ENCODE measurements at places on chromosomes 5 and 9.

GRCh38 chr5:93359960-93360305 lies 221.1 kb downstream of the NR2F1-AS1 start:
- DNase-seq, result no peak

GRCh38 chr5:95861864-95862561 lies 39.5 kb upstream of the GLRX start:
- DNase-seq, result no peak

DNA sequence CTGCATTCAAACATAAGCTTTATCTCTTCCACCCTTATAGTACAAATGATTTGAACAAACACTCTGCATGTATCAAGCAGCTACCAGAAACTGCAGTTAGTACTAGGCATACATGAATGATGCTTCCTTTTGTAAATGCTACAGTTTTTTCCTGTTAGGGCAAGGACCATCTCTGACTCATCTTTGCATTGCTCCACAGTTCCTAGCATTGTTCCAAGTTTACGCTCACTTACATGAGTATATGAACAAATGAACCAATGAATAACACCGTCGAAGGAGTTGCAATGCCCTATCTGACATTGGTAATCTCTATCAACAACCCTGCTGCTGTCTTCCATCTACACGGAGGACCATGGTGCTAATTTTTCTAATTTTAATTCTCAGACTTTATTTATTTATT lies 2.1 kb upstream of the ALDH7A1 start:
- no peak for DNase-seq

DNA sequence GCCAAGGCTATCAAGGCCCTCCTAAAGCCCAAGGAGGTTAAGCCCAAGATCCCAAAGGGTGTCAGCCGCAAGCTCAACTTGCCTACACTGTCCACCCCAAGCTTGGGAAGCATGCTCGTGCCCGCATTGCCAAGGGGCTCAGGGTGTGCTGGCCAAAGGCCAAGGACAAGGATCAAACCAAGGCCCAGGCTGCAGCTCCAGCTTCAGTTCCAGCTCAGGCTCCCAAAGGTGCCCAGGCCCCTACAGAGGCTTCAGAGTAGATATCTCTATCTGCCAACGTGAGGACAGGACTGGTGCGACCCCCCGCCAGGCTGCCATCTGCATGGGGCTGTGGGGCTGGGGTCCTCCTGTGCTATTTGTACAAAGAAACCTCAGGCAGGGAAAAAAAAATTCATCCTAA lies 3.3 kb downstream of the HOMER1 start:
- DNase-seq, result no peak

GRCh38 chr5:55429613-55430253 lies 105.0 kb downstream of the PLPP1 start:
- DNase-seq, result no peak

- DNase-seq, result no peak
These were observed 4.5 kb upstream of the GMCL2 start for GRCh38 chr5:178191661-178192060.

DNA sequence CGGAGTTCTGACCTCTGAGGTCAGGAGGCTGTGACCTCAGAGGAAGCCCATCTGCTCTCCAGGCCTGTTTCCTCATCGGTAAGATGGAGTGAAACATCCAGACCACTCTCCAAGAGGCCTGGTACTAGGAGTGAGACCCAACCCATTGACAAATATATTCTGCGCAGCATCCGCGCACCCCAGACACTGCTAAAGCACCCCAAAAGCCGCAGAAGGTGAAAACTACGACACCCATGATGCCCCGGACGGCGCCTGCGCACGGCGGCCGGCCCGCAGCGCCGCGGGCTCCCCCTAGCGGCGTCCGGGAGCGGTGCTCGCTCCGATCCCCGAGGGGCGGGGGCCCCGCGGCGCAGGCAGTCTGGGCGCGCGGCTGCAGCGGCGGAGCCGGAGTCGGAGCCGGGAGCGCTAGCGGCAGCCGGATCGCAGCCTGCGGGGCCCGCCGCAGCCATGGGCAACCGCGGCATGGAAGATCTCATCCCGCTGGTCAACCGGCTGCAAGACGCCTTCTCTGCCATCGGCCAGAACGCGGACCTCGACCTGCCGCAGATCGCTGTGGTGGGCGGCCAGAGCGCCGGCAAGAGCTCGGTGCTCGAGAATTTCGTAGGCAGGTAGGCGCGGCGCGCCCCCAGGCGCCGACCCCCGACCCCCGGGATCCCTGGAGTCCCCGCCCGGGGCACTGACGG lies at the start of gene DNM1:
Gene DNM1, plus strand, starts transcription at position 356 of the 683 bp plus-strand sequence. Its CDS starts 92 bp downstream, at position 448.
- peak; percentile 68 for DNase-seq

- no peak for DNase-seq
These were observed 40.6 kb downstream of the FAM219A start for GRCh38 chr9:34417734-34418133.

DNA sequence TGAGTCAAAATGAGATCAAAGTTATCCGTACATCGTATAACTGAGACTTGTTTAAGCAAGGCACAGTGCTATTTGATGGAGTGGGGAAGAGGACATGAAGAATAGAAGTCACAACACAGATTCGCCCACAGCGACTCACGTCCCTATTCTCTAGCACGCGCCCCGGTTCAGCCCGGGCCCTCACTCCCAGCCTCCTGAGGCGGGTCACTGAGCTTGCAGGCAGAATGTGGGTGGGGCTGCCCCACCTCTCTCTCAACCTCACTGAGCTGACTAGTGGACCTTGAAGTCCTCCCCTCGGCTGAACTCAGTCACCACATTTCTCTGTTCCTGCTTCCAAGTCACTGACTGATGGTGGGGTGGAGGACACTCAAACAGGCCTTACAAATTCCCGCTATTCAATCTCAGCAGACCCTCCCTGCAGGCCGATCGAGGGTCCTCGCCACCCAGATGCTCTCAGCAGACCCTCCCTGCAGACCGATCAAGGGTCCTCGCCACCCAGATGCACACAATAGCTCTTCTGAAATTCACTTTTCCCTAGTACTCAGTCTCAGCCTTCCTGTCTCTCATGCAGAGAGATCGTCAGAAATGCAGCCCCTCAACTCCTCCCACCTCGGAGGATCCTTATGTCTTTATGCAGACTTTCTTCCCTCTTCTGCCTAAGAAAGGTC lies 12.9 kb downstream of the GLDC start:
- DNase-seq, result no peak

DNA sequence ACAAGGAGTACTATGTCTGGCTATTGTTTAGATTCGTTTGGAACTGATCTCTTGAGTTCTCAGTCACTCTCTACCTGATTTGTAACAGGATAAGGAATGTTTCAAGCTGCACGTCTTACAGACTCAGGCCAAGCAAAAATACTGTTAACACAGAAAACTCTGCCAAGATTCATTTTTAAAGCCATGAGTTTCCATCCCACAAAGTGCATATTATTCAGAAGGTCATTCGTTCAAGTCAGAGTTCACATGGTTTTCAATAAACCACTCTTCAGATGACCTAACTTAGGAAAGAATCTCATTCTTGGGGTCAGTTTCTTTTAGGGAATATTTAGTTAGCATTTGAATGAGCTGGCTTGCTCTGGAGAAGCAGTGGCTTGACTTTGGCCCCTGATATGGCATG lies 49.3 kb downstream of the F2R start:
- no peak for DNase-seq

GRCh38 chr9:70043689-70044489 lies at the start of gene MAMDC2:
TSS of gene MAMDC2 (plus strand) at chr9:70043848. CDS start at chr9:70044198, 350 bp downstream.
- DNase-seq, result no peak

- no peak for DNase-seq
These were observed 487.2 kb upstream of the NUDT12 start for GRCh38 chr5:104049752-104050151.

- no peak for DNase-seq
These were observed 92.1 kb downstream of the NR3C1 start for GRCh38 chr5:143311428-143311827.

- DNase-seq, result no peak
These were observed 48.2 kb downstream of the OTP start for GRCh38 chr5:77590347-77590746.

DNA sequence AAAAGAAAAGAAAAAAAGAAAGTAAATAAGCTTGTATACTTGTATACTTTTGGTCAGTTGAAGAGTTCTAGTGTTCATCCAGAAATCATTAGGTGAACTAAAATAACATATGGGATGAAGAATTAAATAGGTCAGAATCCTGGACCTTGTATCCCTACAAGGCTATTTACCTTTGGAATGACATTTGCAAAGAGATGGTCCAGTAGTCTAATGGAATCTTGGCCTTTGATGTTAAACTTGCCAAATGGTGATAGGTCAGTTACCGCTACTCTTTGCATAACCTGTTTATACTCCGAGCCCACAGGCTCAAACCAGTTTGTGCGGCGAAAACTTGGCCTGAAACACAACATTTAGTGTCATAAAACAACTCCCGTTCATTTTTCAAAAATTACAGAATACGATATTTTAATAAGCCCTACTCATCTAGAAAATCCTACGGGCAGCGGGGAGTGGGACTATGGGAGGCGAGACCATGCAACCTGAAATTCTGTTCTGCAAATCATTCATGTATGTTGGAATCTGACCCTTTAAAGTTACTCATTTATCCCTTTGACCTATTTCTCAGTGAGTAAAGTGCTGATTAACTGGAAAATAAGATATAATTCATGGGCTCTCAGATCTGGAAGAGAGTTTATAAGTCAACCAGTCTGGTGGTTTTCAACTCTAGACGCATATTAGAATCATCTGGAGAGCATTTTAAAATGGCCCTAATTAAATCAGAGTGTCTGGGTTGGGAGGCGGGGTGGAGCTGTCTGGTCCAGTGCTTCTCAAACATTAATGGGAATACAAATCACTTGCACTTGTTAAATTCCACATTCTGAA lies 38.6 kb downstream of the DMGDH start:
- no peak for DNase-seq

DNA sequence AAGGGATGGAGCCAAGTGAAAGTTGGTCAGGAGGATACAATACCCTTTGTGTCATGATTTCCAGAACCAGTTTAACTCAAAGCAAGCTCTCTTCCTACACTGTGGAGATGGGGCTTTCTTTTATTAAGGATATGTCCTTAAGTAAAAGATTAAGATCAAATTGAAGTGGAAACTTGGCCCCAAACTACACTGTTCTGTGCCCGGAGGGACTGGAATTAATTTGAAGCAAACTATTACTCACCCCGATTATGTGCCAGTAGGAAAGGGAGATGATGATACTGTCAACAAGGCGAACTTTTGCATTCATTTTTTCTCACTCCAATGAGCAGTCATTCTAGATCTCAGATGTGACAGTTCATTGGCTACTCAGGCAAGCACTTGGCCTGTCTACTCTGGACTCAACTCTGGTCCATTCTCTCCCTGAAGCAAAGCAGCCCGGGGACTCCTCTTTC lies 186.7 kb downstream of the NTRK2 start:
- DNase-seq, result no peak

GRCh38 chr5:132754947-132755346 lies 7.7 kb downstream of the CCNI2 start:
- no peak for DNase-seq

GRCh38 chr9:98610211-98610610 lies 98.5 kb downstream of the GABBR2 start:
- no peak for DNase-seq

- DNase-seq, result no peak
These were observed 97.1 kb downstream of the ENC1 start for GRCh38 chr5:74543162-74543995.

DNA sequence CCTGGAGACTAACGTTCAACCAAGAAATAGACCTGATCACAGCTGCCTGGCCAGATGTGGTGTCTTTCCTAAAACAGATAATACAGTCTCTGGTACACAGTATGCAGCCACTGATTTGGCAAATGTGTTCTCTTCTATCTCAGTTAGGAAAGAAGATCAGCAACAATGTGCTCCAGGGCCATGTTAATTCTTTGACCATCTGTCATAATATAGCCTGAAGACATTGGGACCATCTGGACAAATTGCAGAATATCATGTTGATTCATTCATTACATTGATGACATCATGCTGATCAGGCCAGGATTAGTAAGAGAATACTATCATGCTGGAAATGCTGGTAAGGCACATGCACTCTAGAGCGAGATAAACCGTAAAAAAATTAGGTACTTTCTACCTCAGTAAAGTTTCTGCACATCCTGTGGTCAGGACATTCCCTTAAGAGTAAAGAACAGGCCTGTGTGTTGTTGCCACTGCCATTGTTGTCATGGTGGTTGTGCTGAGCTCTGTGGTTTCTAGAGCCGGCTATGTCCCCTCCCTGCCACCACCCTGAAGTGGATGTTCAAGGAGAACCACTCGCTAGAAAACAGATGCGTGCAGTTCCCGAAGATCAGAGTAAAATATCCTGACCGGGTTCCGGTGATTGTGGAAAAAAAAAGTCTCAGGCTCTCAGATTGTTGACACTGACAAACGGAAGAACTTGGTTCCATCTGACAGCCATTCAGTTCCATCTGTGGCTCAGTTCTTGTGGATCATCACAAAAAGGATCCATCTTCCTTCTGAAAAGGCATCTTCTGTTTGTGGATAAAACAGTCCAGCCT lies 6.4 kb upstream of the JMY start:
- peak; percentile 4 for DNase-seq

DNA sequence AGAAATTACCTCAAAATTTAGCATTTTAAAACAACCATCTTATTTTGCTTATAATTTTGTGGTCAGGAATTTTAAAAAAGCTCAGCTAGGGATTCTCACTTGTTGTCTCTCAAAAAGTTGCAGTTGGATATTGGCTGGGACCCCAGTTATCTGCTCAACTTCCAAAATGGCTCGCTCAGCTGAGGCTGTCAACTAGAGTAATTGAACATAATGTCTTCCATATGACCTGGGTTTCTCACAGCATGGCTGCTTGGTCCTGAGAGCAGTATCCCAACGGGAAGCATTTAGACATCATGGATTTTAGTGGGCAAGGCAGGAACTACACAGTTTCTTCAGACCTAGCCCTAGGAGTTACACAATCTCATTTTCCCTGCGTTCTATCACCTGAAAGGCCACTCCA lies 63.6 kb upstream of the SPEF2 start:
- no peak for DNase-seq
